ENCODE measurements at places on chromosomes 1 and 21.

DNA sequence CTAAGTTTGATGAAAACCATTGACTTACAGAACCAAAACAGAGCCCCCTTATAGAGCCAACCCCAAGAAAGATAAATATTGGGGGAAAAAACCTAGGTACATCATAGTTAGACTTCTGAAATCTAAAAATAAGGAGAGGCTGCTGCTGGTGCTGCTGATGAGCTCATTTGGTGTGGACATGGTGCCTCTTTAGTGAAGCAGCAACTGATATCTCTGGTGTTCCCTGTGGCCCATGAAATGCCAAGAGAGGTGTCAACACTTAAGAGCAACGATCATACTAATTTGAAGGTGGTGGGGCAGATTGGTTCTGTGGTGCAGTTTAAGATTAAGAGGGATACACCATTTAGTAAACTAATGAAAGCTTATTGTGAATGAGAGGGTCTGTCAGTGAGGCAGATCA is 35.9 kb downstream of the ST3GAL3 start:
- DNase-seq, result no peak

DNA sequence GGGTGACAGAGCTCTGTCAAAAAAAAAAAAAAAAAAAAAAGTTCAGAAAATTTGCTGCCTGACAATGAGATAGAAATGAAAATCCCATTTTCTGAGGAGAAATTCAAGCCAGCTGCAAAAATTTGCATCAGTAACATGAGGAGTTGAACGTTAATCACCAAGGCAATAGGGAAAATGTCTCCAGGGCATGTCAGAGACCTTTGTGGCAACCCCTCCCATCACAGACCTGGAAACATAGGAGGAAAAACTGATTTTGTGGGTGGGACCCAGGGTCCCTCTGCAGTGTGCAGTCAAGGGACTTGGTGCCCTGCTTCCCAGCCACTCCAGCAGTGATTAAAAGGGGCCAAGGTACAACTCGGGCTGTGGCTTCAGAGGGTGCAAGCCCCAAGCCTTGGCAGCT is 615.4 kb downstream of the RWDD3 start:
- no peak for DNase-seq

DNA sequence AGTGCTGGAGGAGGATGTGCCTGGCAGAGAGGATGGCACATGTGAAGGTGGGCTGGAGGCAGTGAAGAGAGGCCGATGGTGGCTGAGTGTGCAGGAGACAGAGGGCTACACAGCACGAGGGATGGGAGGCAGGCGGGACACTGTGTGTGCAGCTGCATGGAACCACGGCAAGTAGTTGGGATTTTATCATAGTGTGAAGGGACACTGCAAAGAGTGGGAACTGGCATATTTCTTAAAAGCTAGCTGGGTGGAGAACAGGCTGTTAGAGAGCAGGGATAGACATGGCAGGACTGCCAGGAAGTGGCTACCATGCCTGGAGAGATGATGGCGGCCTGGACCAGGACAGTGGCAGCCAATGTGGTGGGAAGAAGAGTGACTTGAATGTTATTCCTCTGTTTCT is 102.4 kb upstream of the TLR5 start:
- no peak for DNase-seq

GRCh38 chr21:23968722-23969647 is 1638.3 kb downstream of the MRPL39 start:
- DNase-seq, result no peak

GRCh38 chr21:46008893-46009621 is 27.5 kb downstream of the COL6A1 start:
- DNase-seq, result no peak

- no peak for DNase-seq
Observed at GRCh38 chr1:206094024-206094423, 23.2 kb downstream of the AVPR1B start.

DNA sequence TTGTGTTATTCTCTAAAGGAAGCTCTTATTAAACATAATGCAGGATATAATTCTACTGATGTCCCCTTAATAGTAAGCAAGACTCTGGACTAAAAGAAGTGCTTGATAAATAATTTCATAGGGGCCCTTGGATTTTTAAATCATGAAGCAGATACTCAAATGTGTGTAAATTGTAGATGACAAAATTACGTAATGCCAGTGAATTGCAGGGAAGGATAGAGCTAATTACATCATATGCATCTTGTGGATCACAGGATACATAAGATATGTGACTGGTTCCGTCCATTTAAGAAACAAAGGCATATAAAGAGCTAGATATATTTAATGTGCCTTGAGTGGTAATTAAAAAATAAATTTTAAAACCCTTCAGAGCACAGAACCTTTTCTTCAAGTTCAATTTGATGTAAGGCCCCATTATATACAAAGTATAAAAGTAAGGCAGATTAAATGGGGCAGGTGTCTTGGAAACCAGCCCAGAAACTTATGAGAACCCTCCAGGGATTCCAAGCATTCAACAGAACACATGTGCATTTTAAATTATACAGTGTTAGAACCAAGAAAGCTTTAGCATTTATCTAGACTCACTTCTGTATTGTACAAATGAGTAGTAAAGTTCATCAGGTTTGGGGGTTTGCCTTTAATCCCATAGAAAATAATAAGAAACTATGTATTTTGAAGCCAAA is 190.4 kb downstream of the NCAM2 start:
- DNase-seq, result no peak

- no peak for DNase-seq
Observed at GRCh38 chr1:86061551-86061990, 95.0 kb downstream of the COL24A1 start.

DNA sequence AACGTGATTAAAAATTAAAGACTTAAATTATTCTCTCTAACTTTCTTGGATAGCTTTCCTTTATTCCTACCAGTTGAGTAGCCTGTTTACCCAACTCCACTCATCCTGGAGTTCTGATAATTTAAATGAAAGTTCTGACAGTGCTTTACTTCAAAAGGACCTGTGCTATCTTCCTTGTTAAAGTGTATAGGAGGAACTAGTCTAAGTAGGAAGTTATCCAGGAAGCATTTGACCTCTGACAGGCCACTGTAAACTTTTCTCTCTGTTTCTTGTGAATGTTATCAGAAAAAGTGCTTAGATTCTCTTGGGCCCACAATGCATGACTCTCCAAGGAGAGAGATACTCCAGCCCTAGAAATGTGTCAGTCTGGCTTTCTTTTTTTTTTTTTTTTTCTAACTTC is 9.2 kb downstream of the UAP1 start:
- DNase-seq, result no peak

- no peak for DNase-seq
Observed at GRCh38 chr21:26810676-26811415, 34.4 kb downstream of the ADAMTS1 start.

- no peak for DNase-seq
Observed at GRCh38 chr1:240803151-240803550, 191.2 kb upstream of the GREM2 start.

DNA sequence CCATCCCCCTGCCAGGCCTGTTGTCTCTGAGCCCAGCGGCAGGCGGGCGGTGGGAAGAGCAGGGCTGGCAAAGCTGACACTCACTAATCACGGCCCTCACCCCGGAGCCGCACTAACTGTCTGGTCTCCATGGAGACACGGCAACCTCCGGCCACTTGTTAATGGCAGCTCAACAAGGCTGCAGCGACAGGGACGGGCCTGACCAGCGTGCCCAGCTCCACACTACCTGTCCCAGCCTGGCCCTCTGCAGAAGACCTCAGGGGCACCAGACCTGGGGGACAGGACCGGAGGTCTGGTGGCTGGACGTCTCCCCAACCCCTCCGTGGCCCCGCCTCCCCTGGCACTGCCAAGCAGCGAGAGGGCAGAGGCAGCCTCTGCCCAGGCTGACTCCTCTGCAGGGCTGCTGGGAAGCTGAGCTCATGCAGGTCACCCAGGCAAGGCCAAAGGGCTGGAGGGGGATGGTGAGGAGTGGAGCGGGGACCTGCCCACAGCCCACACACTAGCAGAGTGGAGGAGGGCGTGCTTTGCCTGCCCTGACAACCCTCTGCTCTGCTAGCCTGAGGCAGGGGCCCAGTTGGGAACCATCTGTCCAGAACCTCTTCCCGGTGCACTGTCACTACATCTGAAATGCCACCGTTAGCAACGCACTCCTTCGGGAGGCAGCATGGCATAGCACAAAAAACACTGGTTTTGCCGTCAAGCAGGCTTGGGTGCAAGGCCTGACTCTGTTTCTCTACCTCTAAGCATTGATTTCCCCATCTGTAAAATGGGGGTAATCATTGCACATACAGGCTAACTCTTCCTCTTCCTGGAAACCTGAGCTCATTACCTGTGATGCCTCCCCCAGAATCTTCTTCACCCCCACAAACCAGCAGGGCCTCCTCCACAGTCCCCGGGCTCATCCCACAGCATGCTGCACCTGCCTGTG is 29.6 kb upstream of the WASF2 start:
- no peak for DNase-seq

DNA sequence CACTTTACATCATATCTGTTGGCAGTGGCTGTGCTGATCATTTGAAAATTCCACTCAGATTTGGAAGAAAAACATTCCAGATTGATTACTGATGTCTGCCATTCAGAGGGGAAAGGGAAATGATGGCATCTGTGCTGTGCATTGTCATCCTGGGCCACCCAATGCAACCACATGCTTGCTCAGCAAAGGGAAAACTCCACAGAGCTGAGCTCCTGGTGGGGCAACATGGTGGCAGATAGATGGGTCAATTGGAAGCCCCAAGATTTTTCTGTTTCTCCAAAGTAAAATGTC is 11.8 kb downstream of the OXCT2 start:
- DNase-seq, result no peak

- DNase-seq, result no peak
Observed at GRCh38 chr1:8947127-8947691, 1.5 kb downstream of the CA6 start.

- no peak for DNase-seq
Observed at GRCh38 chr1:93676427-93676826, 5.2 kb downstream of the BCAR3 start.

GRCh38 chr1:77271852-77272580 is 9.8 kb upstream of the AK5 start:
- DNase-seq, result peak; percentile 62

- DNase-seq, result no peak
Observed at GRCh38 chr21:14541841-14542490, 4.1 kb downstream of the SAMSN1 start.

- no peak for DNase-seq
Observed at GRCh38 chr1:29761159-29761928, 525.0 kb downstream of the PTPRU start.

GRCh38 chr1:226474443-226475141 is 66.7 kb upstream of the PARP1 start:
- DNase-seq, result no peak

DNA sequence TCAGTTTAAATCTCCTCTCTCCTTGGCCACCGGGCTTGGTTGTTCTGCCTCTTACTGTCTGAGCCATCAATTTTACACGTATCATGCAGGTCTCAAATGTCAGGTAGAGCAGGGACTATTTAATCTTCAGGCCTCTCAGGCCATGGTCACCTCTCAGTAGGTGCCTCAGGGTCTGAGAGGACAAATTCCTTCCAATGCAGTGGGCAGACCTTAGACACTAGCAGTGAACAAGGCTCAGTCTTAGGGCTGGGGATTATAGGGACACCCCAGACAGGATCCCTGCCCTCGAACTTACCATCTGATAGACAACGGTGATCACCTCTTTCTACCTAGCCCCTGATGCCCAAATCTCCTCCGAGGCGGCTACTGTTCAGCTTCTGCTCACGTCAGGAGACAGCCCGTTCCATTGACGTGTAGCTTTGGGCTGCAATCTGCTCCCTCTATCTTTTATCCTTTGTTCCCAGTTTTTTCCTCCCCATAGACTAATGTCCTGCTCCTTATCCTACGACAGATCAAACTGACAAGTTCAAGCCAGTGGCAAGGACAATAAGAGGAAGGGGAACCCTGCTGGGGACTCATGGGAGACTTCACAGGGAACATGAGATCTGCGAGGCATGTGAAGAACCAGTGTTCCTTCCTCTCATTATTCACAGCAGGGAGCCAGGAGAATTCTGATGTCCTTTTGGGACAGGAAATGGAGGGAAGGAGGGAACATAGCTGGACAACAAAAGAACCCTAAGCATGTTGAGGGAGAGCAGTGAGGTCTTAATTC is 1.4 kb upstream of the MYOG start:
- DNase-seq, result no peak

GRCh38 chr1:151156515-151156819 is at the start of gene TNFAIP8L2:
Gene TNFAIP8L2 (plus strand): TSS chr1:151156649. CDS start chr1:151158698, 2,049 bp downstream.
- no peak for DNase-seq

- DNase-seq, result peak; percentile 75
Observed at GRCh38 chr1:221810406-221810805, 68.5 kb upstream of the DUSP10 start.

- DNase-seq, result no peak
Observed at GRCh38 chr1:6864166-6864565, 78.9 kb downstream of the CAMTA1 start.

DNA sequence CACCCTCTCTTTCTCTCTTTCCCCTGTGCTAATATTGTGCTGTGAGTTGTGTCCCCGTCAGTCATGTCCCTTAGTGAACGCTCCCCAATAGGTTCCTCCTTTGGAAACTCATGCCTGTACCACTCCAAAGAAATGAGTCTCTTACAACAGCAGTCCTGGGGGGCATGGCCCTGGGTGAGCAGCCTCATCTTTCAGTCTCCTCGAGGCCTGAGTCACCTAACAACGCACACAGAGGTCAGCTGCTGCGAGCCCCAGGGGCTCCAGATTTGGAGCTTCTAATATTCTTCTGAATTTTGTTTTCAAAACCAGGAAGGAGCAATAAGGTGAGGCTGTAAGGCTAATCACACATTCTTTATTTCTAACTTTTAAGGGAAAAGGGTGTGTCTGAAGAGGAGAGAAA is 30.5 kb upstream of the ZBTB8A start:
- DNase-seq, result no peak

GRCh38 chr1:180901076-180901990 is 11.4 kb upstream of the KIAA1614 start:
- no peak for DNase-seq

GRCh38 chr1:246532519-246532918 is 25.4 kb upstream of the SMYD3 start:
- DNase-seq, result no peak

GRCh38 chr1:90534116-90534515 is 183.0 kb downstream of the BARHL2 start:
- no peak for DNase-seq

GRCh38 chr1:81571946-81572345 is 228.8 kb upstream of the ADGRL2 start:
- DNase-seq, result no peak

GRCh38 chr1:169959686-169960085 is 66.0 kb upstream of the SCYL3 start:
- DNase-seq, result no peak

- no peak for DNase-seq
Observed at GRCh38 chr1:180976191-180976590, 46.5 kb downstream of the STX6 start.

DNA sequence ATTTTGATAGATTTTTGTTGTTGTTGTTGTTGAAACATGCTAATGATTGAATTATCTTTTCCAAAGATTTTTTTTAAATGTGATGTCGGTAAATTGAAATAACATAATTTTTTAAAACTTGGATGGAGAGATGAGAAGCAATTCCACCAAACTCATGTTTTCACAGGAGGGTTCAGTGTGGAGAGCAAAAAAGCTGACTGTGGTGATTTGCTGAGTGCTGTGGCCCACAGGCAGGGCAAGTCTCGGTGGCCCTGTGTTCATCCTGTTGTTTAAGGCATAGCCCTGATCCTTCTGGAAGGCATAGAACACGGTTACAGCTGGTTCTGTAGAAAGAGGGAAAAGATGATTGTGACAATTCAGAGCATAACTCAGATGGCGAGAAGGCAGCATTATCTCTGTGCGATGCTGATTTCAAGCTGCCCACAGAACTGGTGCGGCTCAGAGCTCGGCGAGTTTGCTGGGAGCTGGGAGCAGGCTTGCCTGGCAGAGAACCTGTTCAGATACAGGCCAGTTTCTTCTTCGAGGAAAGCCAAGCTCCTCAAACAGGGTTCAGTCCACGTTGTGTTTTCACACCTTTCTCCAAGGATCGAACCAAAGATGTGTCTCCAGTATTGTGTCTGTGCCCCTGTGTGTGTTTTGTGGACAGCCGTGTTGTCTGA is 127.1 kb downstream of the HUNK start:
- no peak for DNase-seq

Measured in fibroblast of skin of left quadriceps (primary cell).